ENCODE measurements at places on chromosomes 6 and 20.

DNA sequence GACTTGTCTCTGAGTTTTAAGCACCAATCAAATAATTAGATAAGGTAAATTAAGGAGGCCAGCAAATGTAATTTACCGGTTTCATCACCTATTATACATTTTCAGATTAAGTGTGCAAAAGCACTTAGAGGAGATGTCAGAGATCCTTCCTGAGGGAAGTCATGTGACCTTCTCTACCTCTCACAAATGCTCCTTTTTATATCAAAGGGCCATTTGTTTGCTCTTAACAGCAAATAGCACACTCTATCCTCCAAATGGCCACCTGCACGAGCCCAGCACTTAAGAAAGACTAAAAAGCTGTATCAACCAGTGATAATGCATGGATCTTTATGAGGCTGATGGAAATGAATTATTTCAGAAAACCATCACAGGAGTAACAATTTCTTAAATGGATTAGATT lies 149.4 kb downstream of the ELOVL4 start:
- no peak for DNase-seq

DNA sequence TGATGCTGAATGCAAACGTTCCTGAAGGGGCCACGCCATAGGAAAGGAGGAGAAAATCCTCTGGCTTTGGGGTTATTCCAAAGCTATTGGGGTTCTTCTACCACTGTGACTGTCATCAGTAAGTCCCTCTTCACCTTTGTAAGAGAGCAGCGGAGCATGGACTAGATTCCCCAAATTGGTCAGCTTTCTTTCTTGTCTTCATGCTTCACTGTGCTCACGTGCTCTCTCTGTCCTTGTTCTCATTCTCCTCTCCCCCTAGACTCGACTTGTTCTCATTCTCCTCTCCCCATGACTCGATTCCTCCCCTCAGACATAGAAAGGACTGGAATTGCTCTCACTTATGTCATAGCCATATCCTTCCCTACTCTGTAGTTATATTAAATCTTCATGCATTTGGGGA lies 54.8 kb upstream of the ADGRG6 start:
- no peak for DNase-seq

DNA sequence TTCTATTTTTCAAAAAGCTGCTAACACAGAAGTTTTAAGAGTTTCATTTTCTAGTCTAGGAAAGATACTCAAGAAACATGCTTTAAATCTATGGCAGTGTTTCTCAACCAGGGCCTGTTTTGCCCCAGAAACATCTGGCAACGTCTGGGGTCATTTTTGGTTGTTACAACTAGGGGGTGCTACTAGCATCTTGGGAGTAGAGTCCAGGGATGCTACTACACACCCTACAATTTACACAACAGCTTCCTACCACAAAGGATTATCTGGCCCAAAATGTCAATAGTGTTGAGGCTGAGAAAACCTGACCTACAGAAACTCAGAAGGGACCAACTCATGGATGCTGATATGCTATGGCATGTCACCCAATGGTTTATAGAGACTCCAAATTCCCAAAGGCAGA lies 24.4 kb downstream of the SERAC1 start:
- DNase-seq: no peak

GRCh38 chr6:152008779-152009178 lies 201.3 kb downstream of the ESR1 start:
- no peak for DNase-seq

- DNase-seq: no peak
These were observed 87.7 kb upstream of the HMGCLL1 start for GRCh38 chr6:55666606-55667225.

DNA sequence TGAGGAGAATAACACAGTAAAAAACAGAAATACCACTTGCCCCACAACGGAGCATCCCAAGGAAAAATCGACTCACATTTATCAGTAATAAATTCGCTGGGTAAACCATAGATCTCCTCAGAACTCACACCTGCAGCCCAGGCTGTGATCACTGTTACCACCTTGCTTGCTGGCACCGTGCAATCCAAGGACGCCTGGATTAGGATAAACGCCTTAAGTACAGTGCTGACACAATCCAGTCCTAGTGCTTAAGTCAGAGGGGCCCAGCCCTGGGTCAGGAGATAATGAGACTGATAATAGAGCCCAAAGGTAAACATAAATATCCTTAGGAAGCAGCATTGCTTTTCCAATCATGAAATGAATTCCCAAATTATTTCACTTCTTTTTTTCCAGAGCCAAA lies 62.5 kb downstream of the EPB41L2 start:
- DNase-seq: no peak

- DNase-seq: no peak
These were observed 123.3 kb downstream of the KIF13A start for GRCh38 chr6:17863901-17864754.

- DNase-seq: peak; percentile 58
These were observed at the start of gene OGFRL1 for GRCh38 chr6:71288228-71289038. TSS of gene OGFRL1 (plus strand) at chr6:71288811. CDS start at chr6:71288937, 126 bp downstream.

GRCh38 chr20:61613917-61614705 lies 362.1 kb downstream of the CDH4 start:
- no peak for DNase-seq

- no peak for DNase-seq
These were observed 41.5 kb downstream of the CD164 start for GRCh38 chr6:109340811-109341210.

- no peak for DNase-seq
These were observed 144.6 kb downstream of the CDKAL1 start for GRCh38 chr6:20678831-20679352.

DNA sequence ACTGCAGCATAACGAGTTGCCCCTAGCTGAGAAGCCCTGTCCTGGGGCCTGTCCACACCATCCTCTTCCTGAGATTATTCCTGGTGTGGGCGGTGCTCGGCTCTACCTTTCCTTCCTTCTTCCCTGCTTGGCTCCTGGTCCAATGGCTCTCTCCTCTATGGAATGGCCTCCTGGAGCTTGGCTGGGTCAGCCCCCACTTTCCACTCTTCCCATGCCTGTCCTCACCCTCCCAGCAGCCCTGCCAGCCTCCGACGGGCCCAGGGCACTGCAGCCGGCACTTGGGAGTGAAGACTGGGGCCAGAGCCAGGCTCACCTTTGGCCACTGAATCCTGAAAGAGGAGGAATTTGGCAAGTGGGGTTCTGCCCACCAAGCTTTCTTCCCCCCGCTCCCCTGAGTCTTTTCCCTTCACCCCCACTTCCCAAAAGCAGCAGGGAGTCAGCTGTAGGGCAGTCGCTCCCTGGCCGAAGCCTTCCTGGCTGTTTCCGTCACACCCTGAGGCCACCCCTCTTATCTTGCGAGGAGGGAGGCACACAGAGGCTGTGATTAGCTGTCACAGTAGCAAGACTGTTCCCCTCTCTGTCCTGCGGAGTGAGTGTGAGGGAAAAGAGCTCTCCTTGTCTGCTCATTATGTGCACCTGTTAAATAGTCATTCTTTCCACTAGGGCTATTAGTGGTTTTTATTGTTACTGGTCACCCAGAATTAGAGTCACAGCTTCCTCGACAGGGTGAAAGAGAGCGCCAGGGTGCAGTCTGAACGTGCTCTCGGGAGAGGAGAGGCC lies 6.3 kb upstream of the CDSN start:
- no peak for DNase-seq

DNA sequence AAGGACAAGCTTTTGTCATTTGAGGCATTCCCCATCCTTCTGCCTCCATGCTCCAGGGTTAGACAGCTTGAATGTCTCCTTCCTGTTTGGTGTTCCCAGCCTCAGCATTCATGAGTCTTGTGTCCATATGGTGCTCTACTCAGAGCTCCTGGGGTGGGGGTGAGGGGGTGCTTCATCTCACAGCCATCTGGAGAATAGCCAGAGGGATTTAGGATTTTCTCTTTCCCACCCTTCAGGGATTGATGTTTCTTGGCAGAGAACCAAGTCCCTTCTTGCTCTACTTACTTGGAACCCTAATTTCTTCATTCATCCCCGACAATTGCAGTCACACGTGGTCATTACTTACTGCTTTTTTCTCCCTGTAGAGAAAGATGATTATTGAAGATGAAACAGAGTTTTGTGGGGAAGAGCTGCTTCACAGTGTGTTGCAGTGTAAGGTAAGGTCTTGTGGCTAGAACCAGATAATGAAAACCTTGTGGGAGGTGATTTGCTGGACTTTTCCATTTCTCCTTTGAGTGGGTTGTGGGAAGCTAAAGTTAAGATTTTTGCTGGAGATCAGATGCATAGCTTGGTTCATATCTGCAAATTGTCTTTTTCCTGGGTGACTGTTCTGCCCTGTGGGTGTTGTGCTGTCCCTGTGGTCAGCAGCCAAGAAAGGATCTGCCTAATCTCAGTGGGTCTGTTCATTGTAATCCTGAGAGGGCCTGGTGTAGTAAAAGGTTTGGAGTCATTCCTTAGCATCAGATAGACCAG lies 18.6 kb downstream of the CMTR1 start:
- DNase-seq: no peak

- no peak for DNase-seq
These were observed 59.7 kb downstream of the EYA4 start for GRCh38 chr6:133300896-133301295.

GRCh38 chr20:44990425-44990824 lies 24.1 kb downstream of the STK4 start:
- DNase-seq: no peak

GRCh38 chr20:45020236-45020886 lies 54.0 kb downstream of the STK4 start:
- no peak for DNase-seq

GRCh38 chr6:136334465-136334846 lies 44.8 kb upstream of the BCLAF1 start:
- no peak for DNase-seq

DNA sequence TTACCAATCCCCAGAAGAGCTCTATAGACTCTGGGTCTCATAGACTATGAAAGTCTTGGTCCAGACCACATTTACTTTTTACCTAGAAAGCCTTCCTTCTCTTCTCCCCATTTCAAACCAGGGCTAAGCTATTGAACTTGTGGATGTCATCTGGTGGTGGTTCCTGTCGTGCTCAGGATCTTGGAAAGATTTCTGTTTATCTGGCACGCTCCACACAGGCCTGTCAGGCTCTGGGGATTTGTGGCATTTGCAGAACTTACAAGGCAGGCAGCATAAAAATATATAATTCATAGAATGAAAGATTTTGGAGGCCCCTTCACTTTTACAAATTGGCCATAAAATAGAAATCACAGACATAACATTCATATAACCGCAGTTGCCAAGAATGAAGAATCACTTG lies 188.1 kb downstream of the UST start:
- DNase-seq: no peak

- no peak for DNase-seq
These were observed 6.0 kb upstream of the FOXS1 start for GRCh38 chr20:31851240-31851955.

DNA sequence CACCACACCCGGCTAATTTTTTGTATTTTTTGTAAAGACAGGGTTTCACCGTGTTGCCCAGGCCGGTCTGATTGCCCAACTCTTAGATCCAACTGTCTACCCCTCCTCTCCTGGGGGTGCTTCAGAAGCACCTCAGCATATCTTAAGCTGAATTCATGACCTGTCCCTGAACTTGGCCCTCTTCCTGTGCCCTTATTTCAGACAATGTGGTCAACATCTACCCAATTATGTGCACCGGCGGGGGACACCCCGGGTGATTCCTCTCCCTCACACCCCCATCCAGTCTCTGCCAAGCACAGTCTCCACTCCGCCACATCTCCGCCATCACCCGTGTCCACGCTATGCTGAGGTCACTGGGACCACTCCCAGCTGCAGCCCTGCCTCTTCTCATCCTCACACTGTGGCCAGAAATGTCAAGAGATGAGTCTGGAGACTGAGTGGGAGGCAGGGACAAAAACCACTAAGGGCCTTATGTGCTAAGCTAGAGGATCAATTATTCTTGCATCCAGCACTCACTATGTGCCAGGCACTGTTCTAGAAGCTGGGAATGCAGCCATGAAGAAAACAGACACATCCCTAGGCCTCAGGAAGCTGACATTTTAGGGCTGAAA lies 111.9 kb downstream of the ARMC2 start:
- no peak for DNase-seq

DNA sequence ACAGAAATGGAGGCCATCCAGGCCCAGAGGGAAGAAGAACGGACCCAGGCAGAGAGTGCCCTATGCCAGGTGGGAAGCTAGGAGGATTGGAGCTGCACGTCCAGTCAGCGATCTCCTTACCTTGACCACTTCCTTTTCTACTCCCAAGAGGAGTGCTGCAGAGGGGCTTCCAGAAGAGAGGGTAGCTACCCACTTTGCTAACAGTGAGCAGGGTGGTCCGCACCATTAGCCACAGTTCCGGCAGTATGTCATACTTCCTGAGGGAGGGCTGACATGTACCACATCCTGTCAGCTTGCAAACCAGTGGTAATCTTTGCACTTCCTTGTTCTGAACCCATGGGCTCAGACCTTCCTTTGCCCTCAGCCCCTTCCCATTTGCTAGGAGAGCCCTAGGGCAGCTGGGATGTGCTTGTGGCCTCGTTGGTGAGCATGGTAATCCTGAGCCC lies 35.4 kb downstream of the CEP250 start:
- DNase-seq: no peak

- no peak for DNase-seq
These were observed 210.8 kb downstream of the RFPL4B start for GRCh38 chr6:112557961-112558360.

- no peak for DNase-seq
These were observed 427.4 kb downstream of the UTRN start for GRCh38 chr6:144712541-144712940.

DNA sequence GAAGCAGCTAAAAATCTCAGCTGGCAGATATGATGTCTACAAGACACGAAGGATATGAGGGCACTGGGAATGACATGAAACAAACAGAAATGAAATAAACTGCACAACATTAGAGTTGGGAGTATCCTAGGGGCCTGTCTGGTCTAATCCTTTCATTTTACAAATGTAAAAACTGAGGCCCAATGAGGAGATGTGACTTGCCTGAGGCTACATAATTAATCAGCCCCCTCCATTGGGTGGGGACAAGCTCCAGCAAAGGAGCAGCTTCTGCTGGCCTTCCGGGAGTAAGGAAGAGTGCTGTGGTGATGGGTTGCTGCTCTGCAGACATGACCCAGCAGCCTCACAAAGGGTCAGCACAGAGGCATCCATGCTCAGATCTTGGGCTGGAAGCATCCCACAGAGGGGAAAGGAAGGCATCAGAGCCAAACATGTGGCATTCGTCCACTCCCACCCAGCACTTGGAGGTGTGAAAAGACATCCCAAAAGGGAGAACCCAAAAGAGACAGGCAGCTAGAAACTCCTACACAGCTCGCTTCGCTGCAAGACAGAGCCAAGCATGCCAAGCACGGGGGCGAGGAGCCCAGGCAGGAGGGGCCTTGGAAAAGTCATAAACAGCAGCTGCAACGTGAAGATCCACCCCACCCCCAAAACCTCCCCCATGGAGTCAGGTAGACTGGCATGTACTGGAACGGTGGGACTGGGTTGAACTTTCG lies 183.7 kb downstream of the UNC5CL start:
- DNase-seq: no peak

DNA sequence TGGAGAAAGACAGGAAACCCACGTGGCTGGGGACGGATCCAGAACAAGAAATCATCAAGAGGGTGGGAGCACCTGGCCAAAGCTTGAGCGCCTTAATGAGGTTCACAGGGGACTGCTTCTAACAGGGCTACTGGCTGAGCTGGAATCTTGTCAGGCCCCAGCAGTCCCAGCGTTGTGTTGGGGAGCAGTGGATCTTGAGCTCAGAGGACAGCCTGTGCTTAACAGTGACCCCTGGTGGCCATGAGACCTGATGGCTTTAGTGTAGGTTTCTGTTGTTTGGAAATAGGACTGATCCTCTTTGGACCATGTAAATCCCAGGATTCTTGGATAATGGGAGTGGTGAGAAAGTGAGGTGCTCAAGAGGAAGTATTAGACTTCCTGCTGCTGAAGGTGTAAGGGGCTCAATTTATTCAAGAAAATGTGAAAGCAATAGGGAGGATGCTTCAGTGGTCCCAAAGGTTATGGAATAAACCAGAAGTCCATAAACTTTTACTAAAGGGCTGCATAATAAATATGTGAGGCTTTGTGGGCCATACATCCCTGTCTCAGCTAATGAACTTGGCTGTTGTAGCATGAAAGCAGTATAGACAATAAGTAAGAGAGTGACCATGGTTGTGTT lies 216.2 kb downstream of the NFATC2 start:
- DNase-seq: no peak
